Suppressor macrophage treated with lipopolysaccharide for 1 hour (primary cell): ENCODE measurements at places on chromosomes 16 and 17.

DNA sequence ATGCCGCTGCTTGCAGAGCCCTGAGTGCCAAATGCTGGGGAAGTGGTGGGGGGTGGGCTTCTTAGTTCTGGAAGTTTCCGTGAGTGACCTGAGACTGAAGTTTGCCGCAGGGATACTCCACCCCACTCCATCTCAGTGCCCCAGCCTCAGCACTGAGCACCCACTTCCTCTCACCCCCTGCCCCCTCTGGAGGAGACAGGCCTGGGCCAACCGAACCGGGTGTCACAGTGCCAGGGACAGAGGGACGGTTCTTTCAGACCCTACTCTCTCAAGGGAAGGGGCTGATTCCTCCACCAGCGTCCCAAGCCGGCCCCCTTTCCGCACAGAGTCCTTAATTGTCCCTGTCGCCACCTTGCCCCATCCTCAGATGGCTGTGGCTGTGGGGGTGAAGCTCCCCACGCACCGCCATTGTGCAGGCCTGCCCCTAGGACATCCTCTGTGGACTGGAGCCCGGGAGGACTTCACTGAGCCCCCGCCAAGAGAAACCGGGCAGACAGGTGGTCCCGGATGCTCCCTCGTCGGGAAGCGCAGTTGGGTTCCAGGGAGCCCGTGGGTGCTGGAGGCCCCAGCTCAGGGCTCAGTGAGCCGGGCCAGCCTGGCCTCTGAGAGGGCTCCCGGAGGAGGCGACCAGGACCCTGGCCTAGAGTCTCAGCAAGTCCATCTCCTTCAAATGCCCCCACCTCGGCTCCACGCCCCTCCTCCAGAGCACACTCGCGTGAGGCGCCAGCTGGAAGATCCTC, 1.6 kb upstream of the KREMEN2 start:
- DNase-seq, result no peak

DNA sequence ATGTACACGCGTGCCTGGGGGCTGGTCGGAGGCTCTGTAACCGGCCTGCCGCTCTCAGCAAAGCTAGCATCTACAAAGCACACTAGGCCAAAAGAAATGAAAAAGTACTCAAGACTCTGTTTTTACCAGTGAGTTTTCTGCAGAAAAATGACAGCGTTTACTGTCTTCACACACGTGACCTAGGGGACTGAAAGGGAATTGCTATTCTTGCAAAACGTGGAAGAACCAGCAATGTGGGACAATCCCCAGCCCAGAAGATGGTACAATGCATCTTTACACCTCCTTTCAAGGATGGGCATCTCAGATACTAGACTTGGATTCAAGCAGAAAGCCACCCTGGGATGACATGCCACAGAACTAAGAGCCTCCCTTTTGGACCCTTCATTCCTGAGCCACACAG, 41.5 kb downstream of the NDEL1 start:
- DNase-seq, result peak; percentile 43

- DNase-seq, result peak; percentile 66
These were observed 6.9 kb upstream of the CD300LD start for GRCh38 chr17:74599023-74599399.

DNA sequence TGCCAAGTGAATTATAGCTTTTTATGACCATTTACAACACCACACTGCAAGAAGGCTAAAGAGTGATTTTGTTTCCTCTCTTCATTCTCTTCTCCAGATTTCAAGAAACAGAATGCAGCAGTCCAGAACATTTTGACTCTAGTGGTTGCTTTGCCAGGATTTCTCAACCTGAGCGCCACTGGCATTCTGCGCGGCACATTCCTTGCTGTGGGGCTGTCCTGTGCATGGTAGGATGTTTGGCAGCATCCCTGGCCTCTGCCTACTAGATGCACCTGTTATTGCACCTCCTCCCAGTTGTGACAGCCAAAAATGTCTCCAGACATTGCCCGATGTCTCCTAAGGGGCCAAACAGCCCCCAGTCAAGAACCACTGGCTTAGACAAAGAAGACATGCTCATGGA, 25.7 kb upstream of the SLC39A11 start:
- no peak for DNase-seq

- no peak for DNase-seq
These were observed 7.8 kb upstream of the EFTUD2 start for GRCh38 chr17:44906763-44907728.

DNA sequence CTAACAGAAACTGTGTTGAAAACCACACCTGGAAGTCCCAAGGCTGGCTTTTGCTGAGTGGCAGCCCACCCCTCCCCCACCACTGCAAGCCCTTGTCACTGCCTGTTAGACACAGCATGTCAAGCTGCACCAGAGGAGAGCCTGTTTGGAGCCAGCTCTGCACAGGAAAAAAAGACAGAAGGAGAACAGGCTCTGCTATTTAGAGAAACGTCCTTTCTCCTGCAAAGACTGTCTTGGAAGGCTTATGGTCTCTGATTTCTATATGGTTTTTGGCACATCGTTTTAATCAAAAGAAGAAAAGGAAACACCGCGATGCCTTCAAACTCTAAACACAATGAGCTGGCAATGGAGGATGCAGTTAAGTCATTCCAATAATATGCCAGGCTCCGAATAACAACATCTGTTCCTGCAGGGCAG, 275.5 kb downstream of the MAP2K4 start:
- no peak for DNase-seq

DNA sequence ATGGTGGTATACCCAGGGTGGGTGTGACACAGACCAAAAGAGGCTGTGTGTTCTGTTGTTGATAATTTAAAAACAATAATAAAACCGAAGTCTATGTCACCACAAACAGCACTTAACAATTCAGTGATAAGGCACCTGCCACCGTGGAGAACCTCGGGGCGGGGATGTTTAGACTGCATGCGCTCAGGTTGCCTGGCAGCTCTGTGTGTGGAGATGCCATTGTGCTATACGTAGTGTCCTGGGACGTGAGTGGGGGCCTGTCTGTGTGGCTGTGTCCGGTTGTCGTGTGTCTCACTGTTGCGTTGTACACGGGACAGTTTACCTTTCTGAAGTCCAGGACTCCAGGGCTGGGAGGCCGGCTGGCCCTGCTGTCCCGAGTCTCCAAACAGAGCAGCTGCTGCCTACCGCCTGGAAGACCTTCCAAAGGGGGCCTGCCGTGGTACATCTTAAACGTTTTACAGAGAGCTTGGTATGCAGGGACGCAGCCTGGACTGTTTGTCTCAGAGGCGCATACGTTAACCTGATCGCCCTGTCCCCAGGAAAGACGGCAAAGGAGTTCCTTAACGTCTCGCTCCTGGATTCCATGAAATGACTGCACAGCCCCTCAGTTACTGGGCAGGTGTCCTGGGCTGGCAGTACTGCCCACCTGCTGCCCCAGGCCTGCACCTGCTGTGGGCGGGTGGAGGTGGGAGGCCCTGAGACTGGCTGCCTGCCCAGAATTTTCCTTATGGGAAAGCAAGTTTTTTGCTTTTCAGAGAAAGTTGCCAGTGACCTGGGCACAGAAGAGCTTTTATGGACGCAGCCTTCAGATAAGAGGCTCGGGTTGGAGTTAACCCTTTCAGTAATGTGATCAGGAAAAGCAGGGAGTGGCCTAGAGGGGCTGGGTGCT, 19.0 kb downstream of the SPIRE2 start:
- no peak for DNase-seq

DNA sequence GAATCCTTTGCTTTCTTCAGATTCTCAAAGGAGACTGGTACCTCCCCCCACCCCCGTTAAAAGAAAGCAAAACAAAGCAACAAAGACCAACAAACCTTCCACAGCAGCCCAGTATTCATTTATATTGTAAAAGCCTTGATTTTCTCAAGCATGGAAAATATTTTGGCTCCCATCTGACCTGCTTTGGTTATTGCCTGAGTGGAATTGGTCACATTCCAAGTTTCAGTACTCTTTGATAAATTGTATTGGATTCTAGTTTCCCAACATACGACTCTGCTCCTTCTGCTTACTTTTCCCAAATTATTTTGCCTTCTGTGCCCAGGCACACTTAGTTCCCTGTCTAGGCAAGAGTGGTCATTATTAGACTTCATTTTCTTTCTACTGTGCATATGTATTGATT, 1.3 kb downstream of the ABCC11 start:
- DNase-seq, result no peak

- no peak for DNase-seq
These were observed 8.8 kb downstream of the TBX4 start for GRCh38 chr17:61460796-61461585.

DNA sequence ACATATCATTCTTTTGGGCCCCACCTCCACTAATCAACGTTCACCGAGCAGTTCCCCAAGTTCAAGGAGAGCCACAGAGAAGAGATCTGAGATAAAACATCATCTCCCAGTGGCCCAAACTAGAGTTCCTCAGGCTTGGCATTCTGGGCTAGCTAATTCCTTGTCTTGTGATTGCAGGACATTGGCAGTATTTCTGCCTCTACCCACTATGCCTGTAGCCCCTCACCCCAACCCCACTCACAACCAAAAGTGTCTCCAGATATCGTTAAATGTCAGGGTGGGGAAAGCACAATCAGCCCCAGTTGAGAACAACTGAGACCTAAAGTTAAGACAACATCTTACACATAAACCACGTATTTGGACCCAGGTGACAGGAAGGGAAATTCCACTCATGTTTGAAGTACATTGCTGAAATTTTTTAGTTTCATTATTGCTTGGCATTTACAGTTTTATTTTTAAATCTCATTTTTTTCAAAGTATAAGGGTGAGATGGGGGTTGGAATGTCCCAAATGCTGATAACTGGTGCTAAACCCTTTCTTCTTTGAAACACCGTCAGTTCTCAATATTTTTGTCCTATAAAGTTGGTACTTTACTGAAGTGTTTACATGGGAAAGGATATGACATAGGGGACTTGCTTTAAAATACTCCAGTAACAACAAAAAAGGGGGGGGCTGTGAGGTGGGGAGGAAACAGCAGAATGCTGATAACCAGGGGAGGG, 13.6 kb downstream of the ZC3H7A start:
- peak; percentile 38 for DNase-seq

DNA sequence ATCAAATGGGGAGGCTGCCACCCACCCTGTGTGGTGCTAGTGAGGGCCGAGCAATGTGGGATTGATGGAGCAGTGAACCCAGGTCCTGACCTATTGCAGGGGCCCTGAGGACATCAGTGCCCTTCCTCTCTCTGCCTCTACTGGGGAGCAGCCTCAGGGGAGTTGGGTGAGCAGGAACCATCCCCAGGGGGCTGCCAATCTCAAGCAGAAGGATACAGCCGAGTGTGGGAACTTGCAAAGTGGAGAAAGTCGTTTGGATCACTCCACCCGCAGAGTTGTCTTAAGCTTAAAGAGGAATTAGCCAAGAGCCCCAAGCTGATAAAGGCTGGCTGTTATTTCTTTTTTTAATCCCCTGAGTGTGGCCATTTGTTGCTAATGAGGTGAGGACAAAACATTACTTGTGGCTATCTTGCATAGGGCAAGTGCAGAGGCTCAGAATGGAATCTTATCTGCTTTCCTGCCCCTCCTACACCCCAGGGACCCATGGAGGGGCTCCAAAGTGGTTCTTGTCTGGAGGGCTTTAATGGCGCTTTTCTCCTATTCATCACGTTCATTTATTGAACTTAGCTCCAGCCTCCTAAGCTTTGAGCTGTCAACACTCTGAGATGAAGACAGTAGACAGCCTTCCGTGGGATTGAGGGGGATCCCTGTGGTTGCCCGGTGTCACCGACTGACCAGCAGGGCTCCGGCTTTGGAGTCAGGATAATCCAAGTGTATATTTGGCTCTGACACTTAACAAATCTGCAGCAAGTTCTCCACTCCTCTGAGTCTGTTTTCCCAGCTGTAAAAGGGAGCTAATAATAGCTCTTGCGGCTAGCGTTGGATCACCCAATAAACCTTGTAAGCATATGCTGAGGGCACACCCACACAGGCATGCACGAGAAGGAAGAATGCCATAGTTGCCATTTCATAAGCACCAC, 45.1 kb downstream of the MYH11 start:
- DNase-seq, result no peak

DNA sequence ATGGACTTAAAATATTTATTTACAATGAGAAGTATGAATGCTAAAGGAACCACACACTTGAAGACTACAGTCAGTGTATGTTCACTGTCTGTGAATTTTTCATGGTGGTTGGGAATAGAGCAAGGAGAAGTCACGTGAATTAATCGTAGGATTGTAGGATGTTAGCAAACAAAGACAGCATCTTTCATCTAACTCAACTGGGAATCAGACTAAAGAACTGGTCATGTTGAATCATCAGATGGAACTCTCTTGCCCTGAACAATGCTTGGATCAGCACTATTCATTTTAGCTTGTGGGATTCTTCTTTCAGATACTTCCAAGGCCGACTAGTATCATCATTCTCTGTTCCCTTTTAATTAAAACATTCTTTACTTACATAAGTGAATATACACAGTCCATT, 18.1 kb downstream of the KCNJ2 start:
- DNase-seq, result no peak

DNA sequence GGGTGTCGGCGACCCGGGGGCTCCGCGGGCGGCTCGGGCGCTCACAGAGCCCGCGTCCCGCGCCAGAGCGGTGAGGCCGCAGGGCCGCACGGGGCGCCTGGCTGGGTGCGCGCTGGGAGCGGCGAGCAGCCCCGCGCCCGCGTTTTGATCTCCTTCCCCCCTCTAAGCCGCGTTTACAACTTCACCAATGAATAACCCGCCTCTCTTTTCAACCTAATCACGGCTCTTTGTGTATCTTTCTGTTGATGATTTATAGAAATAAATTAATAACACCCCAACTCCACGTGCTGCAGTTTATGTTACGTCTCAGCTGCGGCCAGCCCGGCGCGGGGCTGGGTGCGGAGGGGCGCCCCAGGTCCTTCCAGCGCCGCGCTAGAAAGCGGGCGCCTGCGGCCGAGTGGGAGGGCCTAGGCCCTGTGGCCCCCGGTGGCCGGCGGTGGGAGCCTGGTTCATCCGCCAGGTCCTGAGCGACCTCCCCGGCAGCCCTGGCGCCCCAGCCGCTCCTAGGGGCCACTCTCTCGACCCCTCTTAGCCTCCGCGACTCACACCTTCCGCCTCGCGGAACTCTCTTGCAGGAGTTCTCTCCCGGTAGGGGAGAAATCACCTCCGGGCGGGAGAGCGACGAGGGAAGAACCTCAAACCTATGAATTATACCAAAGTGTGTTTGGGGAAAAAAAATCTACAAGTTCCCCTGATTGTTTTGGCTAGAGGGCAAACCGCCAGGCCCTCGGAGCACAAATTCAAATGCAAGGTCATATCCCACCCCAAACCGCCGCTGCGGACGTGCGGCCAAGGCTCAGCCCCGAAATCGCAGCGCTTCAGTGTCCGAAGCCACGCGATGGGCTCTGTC, 1.9 kb downstream of the HNF1B start:
- DNase-seq, result no peak
